ENCODE measurements at places on chromosomes 2 and 18.

DNA sequence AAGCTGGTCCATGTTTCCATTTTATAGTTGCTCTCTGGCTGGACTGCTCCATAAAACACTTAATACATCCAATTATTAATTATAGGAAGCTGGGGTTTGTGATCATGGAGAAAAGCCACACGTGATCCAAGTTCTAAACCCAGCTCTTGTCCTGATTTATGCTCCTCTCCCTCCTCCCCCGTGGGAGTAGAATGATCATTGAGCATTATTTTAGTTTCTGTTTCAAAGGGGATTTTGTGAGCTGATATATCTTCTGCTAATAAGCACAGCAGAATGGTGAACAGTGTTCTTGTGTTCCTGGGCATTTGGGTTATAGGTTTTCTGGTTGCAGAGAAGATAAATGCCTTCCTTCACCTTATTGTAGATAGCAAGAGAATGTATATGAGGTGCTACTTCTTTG lies 135.7 kb upstream of the TMEM200C start:
- DNase-seq, result no peak

DNA sequence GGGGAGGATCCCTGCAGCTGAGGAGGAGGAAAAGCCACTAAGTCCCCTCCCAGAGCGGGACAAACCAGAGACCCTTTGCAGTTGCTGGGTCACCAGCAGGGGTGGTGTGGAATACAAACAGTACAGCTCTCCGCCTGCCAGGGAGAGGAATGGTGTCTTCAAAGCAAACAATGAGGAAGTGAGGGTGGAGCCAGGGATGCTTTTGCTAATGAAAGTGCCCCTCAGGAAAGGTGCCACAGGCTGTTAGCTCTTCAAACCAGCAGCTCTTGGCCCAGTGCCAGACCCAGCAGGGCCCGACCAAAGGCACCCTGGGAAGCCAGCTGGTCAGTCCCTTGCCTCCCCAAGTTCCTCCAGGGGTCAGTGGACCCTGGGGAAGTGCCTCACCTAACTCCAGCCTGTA lies 102.8 kb downstream of the HIBCH start:
- DNase-seq, result peak; percentile 89

DNA sequence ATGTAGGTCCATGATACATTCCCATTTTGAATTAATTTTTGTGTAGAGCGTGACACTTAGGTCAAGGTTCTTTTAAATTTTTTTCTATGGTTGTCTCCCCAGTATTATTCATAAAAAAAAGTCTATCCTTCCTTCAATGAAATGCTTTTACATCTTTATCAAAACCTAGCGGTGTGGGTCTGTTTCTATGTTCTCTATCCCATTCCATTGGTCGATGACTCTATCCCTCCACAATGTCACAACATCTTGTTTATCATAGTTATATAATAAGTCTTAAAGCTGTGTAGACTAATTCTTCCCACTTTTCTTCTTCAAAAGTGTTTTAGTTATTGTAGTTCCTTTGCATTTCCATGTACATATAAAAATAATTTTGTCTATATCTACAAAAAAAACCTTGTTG lies 47.2 kb upstream of the GPR17 start:
- DNase-seq, result no peak

- DNase-seq, result peak; percentile 26
These were observed 467.4 kb upstream of the CDH20 start for GRCh38 chr18:60865801-60866200.

DNA sequence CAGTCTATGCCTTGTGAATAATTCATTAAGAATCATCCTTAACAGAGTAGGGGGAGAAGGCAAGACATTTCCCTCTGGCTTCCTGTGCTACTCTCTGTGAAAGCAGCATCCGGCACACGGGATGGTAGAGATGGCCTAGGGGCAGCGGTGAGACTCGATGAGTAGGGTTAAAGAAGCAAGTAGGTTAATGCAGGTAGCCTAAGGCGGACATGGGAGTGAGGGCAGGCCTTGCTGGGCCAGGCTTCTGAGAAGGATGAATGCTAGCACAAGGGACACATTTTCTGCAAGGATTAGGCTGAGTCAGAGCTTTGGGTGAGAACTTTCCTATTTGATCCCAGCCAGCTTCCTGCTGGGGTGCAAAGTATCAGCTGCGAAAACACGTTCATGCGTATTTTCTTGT lies 80.8 kb downstream of the NXPH2 start:
- DNase-seq, result no peak
